ENCODE measurements at places on chromosomes 3 and 15. TPM values are rescaled to one million over a fixed set of nuclear protein-coding genes. Genes with fewer than 3 reads are reported as not detected.

Gene CRYGS
- 0.83 TPM for total RNA-seq

Gene IGSF11
- 1.2 TPM for total RNA-seq

Gene GP5
- not detected for total RNA-seq

Gene LRCH3
- 56.4 TPM for total RNA-seq

Gene TEX9
- 8.4 TPM for total RNA-seq

Gene PP2D1
- total RNA-seq, result not detected

Gene MYZAP
- total RNA-seq, result 0.72 TPM

All from H9 (cell line).